Skeletal muscle cell (primary cell): ENCODE measurements at places on chromosomes 5 and 9.

- DNase-seq = no peak
These were observed 96.2 kb downstream of the C9orf50 start for GRCh38 chr9:129524582-129525270.

DNA sequence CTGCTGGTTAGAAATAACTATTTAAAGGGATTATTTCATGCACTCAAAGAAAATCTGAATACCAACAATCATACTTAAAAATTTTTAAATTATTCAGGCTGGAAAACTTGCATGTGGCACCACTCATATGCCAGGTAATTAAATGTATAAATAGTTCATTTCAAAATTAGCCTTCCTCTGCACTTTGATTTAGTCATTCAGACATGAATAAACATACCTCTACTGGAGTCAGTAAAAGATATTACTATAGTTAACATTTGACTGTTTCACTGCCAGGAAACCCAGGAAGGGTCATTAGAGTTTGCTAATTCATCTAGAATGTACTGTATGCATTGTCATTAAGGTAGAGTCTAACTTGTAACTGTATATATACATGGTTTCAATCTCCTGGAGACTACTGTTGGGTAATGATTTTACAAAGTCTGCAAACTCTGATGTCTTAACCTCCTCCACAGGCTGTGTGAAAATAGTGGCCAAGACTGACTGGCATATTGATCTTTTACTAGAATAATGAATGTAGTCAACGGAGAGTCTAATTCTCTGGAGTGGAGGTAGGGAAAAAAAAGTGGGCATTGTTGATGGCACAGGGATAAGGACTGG lies 43.7 kb downstream of the TEX10 start:
- DNase-seq = no peak

DNA sequence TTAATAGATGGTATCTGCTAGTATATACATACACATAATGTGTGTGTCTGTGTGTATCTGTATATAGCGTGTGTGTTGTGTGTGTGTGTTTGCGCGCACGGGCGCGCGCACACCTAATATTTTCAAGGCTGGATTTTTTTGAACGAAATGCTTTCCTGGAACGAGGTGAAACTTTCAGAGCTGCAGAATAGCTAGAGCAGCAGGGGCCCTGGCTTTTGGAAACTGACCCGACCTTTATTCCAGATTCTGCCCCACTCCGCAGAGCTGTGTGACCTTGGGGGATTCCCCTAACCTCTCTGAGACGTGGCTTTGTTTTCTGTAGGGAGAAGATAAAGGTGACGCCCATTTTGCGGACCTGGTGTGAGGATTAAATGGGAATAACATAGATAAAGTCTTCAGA lies 757 bp downstream of the FXN start:
- no peak for DNase-seq

DNA sequence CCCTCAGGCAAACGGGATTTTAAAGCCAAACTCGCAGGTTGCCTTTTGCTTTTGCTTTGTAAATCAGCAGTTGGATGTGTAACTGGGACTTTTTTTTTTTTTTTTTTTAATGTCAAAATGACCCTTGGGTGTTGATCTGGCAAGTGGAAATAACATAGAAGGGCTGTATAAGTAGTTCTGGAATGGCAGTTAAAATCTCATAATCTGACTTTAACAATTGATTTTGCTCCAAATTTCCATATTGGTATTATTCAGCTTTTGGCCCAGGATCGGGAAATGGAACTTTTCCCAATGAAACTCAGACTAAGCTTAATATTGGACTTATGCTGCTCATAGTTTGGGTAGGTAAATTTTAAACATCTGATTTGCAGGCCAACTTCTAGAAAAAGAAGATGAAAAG lies 346.8 kb upstream of the NUDT12 start:
- DNase-seq = no peak

- peak; percentile 87 for DNase-seq
These were observed 172.1 kb upstream of the GAS1 start for GRCh38 chr9:87119328-87119881.

DNA sequence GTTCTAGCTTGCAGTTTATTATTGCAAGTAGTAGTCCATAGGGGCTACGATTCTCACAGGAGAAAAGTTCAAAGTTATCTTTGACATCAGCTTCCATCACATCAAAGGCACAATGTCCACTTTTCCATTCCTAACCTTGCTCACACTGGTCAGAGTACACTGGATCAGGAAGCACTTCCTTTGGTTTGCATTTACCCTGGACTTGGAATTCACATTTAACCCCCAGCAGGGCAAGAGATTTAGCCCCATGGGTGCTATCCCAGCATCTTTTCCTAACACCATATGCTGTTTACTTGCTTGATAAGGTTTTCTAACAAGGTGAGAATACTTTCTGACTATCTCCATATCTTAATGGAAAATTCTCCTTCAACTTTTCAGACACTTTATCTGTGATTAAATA lies 55.6 kb upstream of the ASTN2 start:
- no peak for DNase-seq

DNA sequence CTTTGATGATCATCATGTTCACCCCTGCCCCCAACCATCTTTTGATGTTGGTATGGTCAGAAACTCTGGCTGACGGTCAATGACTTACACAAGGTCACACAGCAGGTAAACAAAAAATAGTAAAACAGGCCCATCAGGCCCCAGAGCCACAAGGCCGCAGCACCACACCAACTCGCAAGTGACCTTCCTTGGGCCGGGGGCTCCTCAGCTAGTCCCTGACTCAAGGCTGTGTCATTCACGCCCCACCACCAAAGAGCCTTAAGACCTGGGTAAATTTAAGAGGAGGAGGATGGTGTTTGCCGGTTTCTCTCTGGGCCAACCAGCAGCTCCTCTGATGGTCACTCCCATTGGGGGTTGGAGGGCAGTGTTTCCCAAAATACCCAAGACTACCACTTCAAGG lies 55.8 kb downstream of the PSMB7 start:
- DNase-seq = no peak
